ENCODE measurements at places on chromosomes 3 and 15.

DNA sequence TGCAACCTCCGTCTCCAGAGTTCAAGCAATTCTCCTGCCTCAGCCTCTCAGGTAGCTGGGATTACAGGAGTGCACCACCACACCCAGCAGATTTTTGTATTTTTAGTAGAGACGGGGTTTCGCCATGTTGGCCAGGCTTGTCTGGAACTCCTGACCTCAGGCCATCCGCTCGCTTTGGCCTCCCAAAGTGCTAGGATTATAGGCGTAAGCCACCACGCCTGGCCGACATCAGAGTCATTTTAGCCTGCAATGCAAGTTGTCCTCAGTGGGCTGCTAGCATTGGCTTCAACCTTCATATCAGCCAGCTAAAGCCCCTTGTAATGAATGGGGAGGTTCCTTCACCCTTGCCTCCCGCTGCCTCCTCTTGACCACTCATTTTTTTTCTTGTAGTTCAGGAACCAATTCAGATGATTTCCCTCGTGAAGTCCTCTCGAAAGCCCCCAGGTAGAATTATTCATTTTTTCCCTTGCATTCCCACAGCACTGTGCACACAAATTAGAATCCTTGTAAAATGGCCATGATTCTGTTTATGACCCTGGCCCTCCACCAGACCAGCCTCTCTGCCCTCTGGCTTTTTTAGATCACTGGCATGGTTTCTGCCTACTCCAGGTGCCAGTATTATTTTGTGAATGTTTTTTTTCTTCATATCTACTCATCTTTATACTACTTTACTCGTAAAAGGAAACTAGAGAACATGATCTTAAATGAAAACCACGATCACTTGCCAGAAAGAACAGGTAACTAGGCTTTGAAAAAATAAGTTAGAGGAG is 29.1 kb downstream of the FLNB start:
- no peak for DNase-seq

DNA sequence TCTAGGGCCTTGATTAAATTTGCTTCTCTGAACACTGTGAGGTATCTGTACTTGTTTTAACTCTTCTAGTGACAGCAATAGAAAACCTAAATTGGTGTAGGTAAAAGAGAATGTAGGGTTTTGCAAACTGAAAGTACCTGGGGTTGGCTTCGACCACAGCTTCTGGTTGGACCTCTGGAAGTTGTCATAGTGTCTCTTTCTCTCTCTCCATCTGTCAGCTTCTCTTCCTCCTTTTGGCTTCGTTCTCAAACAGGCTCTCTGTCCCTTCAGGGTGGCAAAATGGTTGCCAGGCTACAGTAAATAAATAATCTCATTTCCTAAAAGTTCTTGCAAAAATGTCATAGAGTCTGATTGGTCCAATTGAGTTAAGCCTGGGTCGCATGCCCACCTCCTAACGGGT is 149.3 kb upstream of the CTDSPL start:
- no peak for DNase-seq

DNA sequence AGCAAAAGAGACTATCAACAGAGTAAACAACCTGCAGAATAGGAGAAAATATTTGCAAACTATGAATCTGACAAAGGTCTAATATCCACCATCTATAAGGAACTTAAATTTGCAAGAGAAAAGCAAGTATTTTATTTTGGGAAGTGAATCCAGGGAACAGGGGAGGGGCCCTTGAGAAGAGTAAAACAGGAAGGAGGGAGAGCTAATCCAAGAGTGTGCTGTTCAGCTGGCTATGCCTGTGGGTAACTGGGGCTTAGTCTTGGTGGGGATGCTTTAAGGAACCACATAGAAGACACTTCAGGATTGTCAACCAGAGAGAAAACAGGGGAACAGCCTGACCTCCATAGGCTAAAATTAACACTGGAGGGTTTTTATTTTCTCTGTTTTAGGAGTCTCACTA is 3.9 kb upstream of the HHLA2 start:
- DNase-seq, result no peak

GRCh38 chr15:66408254-66408653 is 21.5 kb downstream of the MAP2K1 start:
- DNase-seq, result no peak

DNA sequence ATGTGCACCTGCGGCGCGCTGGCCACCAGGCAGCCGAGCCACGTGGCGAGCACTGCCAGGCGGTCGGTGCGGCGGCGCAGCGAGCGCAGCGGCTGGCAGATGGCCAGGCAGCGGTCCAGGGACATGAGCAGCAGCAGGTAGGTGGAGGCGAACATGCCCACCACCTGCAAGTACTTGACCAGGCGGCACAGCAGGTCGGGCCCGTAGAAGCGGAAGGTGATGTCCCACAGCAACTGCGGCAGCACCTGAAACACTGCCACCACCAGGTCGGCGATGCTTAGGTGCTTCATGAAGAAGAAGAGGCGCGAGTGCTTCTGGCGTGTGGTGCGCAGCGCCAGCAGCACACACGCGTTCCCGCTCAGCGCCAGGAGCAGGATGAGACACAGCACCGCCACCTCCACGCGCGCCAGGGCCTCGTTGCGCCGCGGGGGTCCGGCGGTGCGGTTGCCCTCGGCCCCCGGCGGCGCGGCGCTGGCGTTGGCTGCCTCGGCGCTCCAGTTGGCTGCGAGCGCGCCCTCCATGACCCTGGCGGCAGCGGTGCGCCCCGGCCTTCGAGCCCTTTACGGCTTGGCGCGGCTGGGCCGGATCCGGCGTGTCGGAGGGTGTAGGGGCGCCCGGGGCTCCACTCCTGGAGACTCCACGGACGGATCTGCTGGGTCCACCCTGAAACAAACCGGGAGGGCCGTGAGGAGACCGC is 1.6 kb downstream of the OXTR start:
- DNase-seq, result no peak

DNA sequence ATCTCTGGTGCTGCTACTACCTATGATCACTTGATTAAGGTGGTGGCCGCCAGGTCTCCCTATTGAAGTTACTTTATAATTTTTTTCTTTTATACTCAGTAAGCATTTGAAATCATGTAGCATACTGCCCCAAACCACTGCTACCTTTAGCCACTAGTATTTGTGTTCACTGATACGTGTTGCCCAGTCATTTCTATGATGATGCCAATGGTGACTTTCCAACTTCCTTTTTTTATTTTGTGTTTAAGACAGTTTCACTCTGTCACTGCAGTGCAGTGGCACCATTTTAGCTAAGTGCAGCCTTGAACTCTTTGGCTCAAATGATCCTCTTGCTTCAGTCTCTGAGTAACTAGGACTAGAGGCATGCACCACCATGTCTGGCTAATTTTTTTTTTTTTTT is 598.2 kb downstream of the NAALADL2 start:
- DNase-seq, result no peak

GRCh38 chr3:15845475-15845874 is 47.7 kb upstream of the ANKRD28 start:
- no peak for DNase-seq
